ENCODE measurements at places on chromosomes 16 and 17.
A peak's percentile ranks its signal among the peaks of the same experiment; 100 is the strongest.

- DNase-seq, result no peak
Measured at GRCh38 chr16:88770461-88771293, 14.3 kb downstream of the PIEZO1 start.

- no peak for DNase-seq
Measured at GRCh38 chr17:46772475-46773220, 45.8 kb downstream of the WNT3 start.

DNA sequence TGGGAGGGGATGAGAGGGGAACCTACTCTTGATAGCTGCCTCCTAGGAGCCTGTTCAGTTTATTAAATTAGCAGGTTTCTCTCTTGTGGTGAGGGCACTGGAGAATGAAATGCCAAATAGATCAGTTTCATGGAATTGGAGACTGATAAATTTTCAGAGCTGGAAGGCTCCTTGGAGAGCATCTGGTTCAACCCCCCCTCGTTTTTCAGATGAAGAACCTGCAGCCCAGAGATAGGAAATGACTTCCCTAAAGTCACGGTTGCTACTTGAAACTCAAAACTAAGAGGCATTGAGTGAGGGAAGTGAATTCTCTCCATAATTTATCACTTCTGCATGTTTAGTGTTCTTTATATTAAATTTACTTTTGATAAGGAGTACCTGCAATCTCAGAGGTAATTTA, 366.0 kb upstream of the CCL2 start:
- no peak for DNase-seq

DNA sequence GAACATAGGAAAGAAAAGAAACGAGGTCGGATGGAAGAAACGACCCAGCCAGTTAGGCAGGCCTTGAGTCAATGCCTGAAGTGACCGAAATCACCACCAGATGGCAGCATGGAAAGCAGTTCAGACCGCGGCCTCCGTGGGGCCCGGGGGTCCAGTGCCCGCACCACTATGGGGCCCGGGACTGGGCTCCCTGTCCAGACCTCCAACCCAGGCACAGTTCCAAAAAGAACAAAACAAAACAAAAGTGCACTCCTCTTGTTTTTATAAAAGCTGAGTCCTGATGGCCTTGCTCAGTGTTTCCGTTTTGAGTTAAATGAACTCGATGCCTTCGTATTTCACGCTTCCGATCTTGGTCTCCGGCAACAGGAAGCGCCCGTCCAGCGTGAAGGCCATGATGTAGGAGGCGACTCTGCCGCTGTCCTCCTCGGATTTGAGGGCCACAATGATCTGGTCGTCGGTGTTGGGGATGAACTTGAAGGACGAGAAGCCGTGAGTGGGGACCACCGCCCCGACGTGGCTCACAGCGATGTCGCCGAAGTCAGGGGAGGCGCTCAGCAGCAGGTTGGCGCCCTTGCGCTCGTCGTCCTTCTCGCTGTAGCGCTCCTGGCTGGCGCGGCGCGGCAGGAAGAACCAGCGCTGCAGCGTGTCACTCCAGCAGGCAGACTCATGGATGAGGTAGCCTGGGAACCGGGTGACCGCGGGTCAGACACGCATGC, 13.7 kb upstream of the LGALS3BP start:
- no peak for DNase-seq

- DNase-seq, result no peak
Measured at GRCh38 chr17:59652119-59652518, 32.4 kb downstream of the CLTC start.

DNA sequence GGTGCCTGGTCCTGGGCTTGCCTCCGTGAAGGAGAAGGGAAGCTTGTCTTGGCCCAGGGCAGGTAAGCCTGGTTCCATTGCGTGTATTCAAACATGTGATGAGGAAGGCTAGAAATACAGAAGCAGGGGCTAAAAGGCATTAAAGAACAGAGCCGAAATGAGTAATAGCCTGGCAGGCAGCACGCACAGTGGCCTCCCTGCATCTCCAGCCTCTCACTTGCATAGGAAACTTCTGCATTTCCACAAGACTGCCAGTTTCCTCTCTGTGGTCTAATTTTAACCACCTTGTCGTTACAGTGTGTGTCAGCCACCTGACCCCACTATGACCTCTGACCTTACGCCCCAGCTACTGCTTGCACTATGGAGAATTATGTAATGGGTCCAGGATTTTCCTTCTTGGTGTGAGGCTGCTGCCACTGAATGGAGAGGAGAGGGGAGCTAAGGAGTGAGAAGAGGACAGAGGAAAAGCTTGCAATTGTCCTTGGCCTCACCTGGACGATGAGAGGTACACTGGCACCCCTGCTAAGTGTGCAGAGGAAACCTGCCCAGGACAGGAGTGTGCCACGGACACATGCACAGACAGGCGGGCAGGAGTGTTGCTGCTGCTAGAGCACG, 32.8 kb downstream of the HIC1 start:
- peak; percentile 12 for DNase-seq

DNA sequence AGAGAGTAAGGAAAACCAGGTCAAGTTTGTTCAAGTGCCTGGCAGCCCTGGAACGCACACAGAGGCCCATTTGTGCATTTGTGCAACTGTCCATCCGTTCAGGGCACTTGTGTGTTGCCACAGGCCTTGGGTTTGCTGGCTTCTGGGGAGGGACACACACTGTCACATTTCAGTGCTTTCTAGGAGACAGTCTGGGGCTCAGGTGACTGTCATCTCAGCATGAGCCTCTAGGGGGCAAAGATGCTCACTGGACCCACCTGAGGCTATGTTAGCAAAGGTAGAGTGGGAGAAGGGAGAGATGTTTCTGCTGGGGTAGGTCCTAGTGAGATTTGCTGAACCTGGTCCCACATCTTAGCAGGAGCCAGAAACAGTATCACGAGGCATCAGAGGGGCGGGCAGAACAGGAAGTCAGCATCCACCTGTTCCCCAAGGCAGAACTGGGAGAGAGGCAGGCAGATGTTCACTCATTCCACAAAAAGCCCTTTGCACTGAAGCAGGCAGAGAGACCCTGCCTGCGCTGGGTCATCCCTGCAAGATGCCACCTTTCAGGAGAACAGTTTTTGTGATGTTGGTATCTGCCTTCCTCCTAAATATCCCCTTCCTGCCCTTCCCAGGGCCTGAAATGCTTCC, 48.5 kb downstream of the RAI1 start:
- DNase-seq, result peak; percentile 42

DNA sequence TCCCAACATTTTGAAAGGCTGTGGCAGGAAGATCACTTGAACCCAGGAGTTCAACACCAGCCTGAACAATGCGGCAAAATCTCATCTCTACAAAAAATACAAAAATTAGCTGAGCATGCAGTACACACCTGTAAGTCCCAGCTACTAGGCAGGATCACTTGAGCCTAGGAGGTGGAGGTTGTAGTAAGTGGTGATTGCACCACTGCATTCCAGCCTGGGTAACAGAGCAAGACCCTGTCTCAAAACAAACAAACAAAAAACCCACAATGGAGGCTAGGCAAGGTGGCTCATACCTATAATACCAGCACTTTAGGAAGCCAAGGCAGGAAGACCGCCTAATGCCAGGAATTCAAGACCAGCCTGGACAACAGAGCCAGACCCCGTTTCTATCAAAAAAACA, 12.0 kb downstream of the APPBP2 start:
- DNase-seq, result no peak

DNA sequence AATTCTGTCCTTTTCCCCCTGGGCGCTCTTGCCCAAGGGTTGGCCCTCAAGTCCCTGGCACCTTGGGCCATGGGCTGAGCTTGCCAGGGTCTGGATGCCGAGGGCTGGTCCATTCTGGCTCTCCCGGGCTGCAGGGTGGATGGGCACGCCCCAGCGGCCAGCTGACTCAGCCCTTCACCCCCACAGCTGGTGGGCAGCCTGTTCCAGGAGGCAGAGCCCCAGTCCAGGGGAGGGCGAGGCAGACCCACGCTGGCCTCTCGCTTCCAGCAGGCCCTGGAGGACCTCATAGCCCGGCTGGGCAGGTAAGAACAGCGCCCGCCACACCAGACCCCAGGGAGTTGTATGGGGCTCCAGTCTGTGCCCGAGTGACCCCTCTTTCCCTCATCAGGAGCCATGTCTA, 15.0 kb downstream of the MYO15B start:
- no peak for DNase-seq

DNA sequence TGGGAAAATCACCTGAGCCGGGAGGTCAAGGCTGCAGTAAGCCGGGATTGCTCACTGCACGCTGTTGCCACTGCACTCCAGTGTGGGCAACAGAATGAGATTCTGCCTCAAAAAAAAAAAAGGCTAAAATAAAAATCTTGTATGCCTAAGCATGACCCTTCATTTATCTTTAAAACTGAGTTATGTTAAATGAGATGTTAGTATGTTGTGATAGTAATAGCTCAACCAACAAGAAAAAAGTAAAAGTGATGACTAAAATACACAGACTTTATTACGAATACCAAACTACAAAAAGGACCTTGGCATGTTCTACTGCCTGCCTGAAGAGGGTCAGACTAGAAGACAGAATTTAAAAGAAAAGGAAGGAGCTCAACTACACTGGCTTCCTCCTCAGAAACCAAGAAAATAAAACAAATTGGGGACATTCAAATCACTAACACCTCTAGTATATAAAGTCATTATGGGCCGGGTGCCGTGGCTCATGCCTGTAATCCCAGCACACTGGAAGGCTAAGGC, 4.4 kb downstream of the SMURF2 start:
- no peak for DNase-seq

DNA sequence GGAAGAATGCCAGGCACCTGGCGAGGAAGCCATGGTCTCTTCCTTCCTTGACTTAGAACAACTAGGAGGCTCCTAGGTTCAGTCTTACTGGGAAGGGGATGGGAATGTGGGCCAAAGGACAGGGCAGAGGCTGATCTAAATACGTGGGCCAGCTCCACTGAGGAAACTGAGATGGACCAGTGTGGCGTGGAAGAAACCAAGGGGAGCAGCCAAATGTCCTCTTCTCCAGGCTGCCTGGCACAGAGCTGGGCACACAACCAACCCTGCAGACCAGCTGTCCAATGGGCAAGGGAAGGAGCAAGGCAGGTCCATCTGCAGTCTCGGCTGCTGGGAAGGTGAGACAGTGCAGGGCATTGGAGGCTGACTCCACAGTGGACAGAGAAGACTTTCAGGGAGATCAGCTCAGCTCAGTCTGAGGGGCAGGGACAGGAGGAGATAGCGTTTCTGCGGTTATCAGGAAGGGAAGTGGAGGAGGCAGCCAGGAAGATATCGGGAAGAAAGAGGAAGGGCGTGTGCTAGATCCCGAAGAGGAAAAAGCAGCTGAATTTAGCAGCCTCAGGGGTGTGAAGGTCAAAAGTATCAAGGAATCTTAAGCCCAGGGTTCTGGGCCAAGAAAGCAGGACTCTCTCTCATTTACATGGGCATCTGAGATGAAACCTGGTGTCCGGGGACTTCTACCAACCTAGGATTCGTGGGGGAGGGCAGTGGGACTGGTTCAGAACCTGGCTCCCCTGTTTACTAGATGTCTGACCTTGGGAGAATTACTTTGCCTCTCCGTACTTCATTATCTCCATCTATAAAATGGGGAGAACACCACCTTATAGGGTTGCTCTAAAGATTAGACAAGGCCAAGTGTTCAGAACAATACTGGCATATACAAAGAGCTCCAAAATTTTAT, 1.8 kb downstream of the KIFC3 start:
- no peak for DNase-seq

GRCh38 chr17:48612854-48613691, 2.0 kb downstream of the HOXB8 start:
- no peak for DNase-seq

GRCh38 chr17:9470171-9470570, 105.4 kb downstream of the STX8 start:
- no peak for DNase-seq

- DNase-seq, result no peak
Measured at GRCh38 chr16:68146585-68146984, 61.4 kb downstream of the NFATC3 start.

DNA sequence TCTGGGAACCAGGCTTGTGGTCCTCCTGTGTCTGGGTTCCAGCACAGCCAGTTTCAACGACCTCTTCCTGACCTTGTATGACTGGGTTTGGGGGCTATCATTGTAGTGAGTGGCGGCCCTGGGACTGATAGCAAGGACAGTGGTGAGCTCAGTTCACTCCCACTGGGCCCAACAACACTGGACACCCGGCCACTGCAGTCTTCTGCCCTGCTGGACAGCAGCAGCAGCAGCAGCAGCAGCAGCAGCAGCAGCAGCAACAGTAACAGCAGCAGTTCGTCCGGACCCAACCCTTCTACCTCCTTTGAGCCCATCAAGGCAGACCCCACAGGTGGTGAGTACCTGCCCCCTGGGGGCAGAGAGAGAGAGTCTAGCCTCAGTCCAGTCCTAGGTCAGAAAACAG, 3.3 kb upstream of the ELMO3 start:
- DNase-seq, result no peak

DNA sequence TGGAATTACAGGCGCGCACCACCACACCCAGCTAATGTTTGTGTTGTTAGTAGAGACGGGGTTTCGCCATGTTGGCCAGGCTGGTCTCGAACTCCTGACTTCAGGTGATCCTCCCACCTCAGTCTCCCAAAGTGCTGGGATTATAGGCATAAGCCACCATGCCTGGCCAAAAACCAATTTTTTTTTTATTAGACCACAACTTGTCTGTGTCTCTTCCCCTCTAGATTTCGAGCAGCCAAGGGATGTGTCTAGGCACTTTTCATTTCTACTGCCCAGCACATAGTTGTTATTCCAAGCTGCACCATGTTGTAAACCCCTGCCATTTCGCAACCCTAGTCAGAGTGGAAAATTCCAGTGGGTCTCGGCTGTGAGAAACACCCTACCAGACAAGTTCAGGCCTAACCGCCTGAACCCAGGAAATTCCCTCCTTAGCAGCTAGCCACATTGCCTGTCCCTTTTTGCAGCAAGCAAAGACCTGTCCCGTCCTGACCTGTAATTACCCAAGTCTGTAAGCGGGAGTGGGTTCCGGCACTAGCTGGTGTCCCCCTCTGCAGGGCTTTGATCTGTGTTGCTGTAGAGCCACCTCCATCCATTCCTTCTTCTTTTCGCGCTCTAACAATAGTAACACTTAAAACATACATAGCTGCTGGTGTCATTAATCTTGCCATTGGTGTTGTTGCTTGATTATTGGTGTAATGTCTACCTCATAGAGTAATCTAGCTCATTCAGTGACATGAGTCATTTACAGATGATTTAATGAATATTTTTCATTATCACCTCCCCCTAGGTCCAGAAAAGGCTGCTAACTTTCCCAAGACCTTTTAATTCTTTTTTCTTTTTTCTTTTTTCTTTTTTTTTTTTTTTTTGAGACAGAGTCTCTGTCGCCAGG, 77.3 kb upstream of the ATF7IP2 start:
- no peak for DNase-seq

GRCh38 chr17:78609191-78609641, 32.0 kb upstream of the DNAH17 start:
- no peak for DNase-seq

GRCh38 chr17:38550661-38551060, 55.1 kb downstream of the SRCIN1 start:
- DNase-seq, result no peak

DNA sequence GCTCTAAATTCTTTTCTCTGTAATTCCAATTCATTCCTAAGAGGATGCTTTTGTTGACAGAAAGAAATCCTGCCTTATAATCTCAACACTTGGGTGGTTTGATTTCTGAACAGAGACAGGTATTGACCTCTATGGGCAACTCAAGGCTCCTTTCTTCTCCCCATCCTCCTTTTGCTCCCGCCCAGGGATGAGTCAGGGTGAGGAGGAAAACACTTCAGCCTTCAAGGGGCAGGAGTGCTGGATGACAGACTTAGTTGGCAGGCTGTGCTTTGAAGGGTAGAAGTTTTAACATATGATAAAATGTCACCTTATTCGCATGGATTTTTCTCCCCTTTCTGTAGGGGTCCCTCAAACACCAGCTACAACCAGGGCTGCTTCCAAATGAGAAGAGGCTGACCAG, 16.7 kb upstream of the TOM1L1 start:
- no peak for DNase-seq

Measured in activated CD4-positive, alpha-beta T cell treated with anti-CD3 and anti-CD28 coated beads for 1 hour (primary cell).